ENCODE measurements at places on chromosomes 16 and 17.

DNA sequence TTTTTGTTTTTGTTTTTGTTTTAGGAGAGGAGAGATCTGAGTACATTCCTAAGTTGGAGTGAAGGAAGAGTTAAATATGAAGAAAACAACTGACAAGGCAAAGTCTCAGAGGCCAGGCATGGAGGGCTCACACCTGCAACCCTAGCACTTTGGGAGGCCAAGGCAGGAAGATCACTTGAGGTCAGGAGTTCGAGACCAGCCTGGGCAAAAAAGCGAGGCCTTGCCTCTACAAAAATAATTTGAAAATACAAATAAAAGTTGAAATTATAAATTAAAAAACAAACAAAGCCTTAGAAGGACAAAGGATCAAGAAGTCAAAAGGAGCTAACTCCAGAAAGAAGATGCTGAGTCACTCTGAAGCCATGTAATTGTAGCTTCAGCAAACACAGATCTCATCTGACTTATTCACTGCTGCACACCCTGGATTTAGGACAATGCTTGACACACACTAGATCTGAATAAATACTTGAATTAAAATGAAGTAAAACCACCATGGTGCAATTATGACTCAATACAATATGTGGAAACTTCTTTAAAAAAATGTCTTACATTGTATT is 9.1 kb downstream of the CEP20 start:
- DNase-seq: peak; percentile 25

- DNase-seq: no peak
Observed at GRCh38 chr17:19645734-19646201, 2.8 kb upstream of the ALDH3A2 start.

DNA sequence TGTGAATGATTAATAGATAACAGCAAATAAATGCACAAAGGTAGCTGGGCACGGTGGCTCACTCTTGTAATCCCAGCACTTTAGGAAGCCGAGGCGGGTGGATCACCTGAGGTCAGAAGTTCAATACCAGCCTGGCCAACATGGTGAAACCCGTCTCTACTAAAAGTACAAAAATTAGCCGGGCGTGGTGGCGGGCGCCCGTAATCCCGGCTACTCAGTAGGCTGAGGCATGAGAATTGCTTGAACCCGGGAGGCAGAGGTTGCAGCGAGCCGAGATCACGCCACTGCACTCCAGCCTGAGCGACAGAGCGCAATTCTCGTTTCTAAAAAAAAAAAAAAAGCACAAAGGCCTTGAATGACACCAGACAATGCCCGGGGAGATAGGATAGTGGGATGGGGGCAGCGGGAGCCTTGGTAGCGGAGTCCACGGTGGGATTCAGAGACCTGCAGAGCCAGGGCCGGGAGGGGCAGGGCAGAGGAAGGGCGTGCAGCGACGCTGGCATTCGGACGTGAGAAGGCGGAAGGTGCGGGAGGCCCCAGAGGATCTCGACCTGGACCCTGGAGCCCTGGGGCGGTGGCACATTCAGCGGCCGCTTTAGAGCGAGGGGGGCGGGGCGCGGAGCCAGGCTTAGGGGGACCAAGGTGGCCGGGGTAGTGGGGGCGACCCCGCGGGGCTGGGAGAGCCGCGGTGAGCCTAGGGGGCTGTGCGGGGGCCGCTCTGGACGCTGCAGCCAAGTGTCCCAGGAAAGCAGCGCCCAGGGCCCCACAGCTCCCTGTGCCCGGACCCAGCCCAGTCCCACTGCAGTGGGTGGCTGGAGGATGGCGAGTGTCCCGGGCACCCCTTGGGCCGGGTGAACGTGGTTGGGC is 999 bp upstream of the FLYWCH2 start:
- no peak for DNase-seq

GRCh38 chr17:69696650-69697049 is 282.2 kb downstream of the MAP2K6 start:
- no peak for DNase-seq

- DNase-seq: no peak
Observed at GRCh38 chr16:54076006-54076504, 210.5 kb downstream of the IRX3 start.

GRCh38 chr16:48158296-48158695 is 2.5 kb upstream of the ABCC12 start:
- no peak for DNase-seq

DNA sequence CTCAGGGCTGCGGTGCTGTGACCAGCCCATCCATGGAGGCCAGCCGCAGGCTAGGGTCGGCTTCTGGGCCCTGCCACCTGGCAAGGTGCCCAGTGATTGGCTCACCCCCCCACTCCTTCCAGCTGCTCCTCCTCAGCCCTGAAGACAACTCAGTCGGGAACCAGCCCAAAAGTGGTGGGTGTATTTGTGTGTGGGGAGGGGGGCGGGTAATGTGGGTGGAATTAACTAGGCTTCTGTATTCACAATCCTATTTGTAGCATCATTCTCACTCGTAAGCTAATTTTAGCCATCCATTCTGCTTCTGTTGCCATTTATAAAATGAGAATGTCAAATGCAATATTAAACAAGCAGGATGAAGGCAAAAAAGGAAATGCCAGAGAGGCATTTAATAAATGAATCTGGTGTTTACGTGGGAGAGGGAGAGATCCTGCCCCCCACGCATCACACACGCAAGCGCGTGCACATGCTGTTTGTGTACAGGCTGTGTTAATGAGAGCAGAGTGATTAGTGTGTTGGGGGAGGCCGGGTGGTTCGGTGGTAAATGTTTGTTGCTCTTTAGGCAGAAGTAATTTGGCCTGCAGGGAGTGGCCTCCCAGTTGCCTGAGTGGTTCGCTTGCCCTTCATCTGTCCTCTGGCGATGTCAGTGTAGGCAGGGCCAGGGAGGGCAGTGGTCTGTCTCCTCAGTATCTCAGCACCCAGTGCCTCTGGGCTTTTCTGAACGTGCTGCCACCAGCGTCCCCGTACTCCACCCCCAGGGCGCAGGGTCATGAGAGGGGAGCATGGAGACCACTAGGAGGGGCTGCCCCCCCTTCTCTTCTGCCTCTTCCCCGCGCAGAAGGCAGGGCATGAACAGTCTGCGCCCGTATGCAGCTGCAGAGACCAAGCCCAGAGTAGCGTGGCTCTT is 140.1 kb downstream of the CCDC182 start:
- DNase-seq: no peak

DNA sequence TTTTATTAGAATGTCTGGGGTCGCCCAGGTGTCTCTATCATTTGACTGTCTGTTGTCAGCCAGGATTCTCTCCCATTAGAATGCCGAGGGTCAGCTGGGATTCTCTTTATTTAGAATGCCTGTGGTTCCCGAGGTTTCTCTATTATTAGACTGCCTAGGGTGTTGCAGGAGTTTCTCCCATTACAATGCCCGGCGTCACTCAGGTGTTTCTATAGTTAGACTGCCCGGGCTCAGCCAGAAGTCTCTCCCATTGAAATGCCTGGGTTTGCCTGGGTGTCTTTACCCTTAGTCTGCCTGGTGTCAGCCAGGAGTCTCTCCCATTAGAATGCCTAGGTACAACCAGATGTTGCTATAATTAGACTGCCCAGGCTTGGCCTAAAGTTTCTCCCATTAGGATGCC is 2252.0 kb downstream of the TP53TG3F start:
- no peak for DNase-seq

DNA sequence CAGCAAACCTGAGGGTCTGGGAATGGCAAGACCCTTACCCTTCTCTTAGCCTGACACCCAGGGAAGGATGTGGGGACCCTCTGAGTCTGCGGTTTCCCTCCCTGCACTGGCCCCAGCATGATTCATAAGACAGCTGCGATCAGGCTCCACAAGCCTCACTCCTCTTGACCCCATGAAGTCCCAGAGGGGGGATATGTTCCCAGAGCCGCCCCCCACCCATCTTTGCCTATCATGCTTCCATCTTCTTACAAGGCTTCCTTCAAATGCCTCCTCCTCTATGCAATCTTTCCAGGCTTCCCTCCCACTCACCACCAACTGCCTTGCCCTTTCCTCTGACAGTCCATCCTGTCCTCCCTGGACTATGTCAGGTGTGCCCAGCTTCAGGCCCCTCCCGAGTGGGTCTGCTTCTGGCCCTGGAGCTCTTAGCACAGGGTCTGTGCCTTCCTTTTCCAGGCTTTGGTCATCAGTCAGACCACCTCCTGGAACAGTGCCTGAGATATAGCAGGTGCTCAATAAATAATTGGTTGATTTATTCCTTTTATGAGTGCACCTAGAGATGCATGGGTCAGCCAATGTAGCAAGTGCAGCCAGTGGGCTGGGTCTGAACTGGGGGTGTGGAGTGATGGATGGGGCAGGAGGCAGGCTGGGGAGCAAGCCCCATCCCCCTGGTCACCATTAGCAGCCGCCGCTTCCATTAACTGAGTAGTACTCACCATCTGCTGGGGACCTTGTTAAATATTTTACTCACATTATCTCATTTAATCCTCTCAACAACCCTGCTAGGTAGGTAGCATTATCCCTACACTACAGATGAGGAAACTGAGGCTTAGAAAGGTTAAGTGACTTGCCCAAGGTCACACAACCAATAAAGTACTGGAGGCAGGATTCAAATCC is 8.4 kb downstream of the DLX3 start:
- no peak for DNase-seq

- DNase-seq: no peak
Observed at GRCh38 chr16:2782583-2783351, 4.6 kb downstream of the PRSS33 start.

GRCh38 chr17:42553866-42554249 is 1.1 kb downstream of the HSD17B1 start:
- DNase-seq: no peak

- DNase-seq: no peak
Observed at GRCh38 chr16:4176906-4177417, 60.7 kb upstream of the ADCY9 start.

DNA sequence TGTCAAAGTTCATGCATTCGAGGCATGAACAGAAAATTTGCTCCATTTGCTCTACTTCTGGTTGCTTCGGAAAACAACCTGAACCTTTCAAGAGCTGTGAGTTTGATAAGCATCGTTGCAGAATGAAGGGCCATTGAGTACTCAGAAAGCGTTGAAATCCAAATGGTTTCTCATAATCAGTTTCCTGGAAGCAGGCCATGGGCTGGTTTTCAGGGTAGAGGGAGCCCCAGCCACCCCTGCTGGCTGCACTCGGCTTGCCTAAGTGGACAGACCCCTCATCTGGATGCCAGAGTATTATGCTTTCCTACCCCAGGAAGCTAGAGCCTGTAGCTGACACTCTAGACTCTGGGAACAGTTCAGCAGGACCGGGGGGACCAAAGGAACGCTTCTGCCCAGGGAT is 24.4 kb downstream of the SCNN1G start:
- DNase-seq: no peak

- no peak for DNase-seq
Observed at GRCh38 chr16:60214311-60214710, 1480.2 kb upstream of the GOT2 start.

DNA sequence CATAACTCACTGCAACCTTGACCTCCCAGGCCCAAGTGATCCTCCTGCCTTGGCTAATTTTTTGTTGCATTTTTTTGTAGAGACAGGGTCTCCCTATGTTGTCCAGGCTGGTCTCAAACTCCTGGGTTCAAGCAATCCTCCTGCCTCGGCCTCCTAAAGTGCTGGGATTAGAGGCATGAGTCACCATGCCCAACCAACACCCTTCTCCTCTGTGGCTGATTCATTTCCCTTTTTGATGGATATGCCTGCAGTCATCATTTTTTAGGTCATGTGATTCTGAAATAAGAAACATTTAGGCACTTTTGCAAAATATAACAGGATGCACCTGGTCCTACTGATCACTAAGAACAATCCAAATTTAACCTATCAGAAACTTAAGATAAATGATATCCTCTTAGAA is 44.0 kb upstream of the YPEL2 start:
- no peak for DNase-seq

DNA sequence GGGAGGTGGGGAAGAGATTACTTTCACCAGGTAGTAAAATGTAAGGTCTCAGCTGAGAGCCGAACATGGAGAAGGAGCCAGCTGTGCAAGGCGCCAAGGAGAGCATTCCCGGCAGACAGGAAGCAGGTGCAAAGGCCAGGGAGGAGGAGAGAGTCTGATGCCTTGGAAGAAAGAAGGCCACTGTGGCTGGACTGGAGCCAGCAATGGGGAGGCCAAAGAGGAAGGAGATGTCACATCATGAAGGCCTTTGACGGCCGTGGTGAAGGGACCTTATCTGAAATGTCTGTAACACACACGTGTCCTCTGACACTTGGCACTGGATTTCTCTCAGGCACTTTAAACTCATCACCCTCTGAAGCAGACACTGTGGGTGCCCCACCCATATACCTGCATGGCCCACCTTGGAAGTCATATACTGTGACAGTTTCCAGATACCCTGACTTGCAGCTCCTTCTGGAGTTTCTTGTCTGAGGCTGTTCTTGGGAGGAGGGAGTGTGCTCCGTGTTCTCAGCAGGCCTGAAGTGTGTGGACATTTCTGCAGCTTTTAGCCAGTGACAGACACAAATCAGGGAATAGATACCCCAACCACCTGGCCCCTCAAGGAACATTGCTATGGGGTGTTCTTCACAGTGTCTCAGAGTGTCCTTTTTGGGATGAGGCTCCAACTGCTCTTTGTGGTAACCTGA is 1.9 kb upstream of the SLC5A2 start:
- no peak for DNase-seq

DNA sequence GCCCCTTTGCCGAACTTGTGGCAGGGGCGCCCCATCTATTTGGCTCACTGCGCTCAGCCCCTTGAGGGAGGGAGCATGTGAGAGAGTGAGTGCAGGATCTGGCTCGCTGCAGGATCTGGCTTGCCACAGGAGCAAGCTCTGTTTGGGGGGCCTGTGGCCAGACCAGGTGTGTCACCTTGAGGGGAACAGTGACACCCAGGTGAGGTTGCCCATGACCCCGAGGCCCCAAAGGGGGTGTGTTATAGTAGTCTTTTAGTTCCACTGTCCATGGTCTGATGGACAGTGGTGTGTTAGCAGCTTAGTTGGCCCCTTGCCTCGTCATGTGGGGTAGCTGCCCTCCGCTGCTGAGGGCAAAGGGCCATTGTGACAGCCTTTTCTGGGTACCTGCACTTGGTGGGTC is 41.6 kb downstream of the CCDC42 start:
- DNase-seq: no peak

GRCh38 chr17:73508057-73508930 is 136.0 kb downstream of the SDK2 start:
- DNase-seq: no peak

DNA sequence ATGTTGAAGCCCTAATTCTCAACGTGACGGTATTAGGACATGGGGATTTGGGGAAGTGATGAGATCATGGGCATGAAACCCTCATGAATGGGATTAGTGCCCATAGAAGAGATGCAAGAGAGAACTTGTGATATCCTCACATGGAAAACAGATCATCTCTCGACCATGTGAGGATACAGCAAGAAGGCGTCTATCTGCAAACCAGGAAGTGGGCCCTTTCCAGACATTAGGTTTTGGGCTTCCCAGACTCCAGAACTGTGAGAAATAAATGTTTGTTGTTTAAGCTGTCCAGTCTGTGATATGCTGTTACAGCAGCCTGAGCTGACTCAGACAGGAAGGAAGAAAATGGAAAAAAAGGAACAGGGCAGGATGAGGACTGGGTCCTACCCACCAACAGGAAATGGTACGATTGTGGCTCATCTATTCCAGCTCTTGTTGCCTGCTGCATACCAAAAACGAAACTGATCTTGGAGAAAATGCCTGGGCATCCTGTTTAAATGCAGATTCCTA is 21.9 kb upstream of the SSTR2 start:
- DNase-seq: peak; percentile 27
